ENCODE measurements at places on chromosomes 16 and 17.

GRCh38 chr16:578870-579405 is 9.2 kb downstream of the PIGQ start:
- no peak for DNase-seq

GRCh38 chr17:73650140-73650539 is 5.9 kb upstream of the SDK2 start:
- DNase-seq = peak; percentile 3

DNA sequence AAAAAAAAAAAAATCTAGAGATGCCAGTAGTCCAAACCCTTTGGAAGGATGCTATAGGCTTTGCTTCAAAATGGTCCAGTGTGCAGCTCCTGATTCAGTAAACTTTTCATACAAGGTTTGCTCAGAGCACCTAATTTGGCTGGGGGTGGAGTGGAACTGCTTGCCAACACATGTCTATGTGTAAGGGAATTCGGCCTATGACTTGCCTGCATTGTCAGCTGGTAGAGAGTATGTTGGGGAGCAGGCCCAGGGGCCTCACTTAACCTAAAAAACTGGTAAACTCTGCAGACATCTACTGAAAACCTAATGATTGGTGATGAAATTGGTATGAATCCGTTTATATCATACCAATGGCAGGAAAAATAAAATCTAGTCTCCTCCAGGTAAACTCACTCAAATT is 1.5 kb upstream of the MFSD6L start:
- no peak for DNase-seq

DNA sequence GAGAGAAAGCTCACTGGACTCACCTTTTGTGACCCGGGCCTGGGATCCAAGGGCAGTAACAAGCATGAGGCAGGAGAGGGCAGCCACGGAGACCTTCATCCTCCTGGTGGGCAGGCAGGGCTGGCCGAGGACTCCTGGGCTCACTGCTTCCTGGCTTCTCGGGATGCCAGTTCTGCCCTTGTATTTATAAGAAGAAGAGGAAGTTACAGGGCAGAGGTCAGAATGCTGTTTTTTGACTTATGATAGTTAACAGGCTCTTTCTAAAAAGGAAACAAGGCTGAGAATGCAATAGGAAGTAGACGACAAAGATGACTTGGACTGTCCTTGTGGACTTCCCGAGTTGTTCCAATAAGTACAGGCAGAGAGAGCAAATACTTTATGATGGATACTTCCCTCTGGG is at the start of gene CCL23:
TSS of gene CCL23 (minus strand) at position 174 of the 400 bp plus-strand sequence. CDS start at position 99, 75 bp downstream.
- DNase-seq = no peak

- no peak for DNase-seq
Measured at GRCh38 chr16:75433732-75434413, 570 bp upstream of the CFDP1 start.

GRCh38 chr17:16977932-16978331 is 6.0 kb upstream of the TNFRSF13B start:
- DNase-seq = no peak
